Stimulated activated CD8-positive, alpha-beta memory T cell treated with anti-CD3 and anti-CD28 coated beads, Interleukin-12 subunit alpha, Interleukin-12 subunit beta, amount 100 ng/mL, for 4 hours (primary cell): ENCODE measurements at places on chromosomes 4 and X.
A peak's percentile ranks its signal among the peaks of the same experiment; 100 is the strongest.

GRCh38 chr4:125283707-125284279 is 31.0 kb upstream of the FAT4 start:
- no peak for DNase-seq

GRCh38 chr4:123409334-123409733 is 12.7 kb downstream of the SPRY1 start:
- DNase-seq, result no peak

DNA sequence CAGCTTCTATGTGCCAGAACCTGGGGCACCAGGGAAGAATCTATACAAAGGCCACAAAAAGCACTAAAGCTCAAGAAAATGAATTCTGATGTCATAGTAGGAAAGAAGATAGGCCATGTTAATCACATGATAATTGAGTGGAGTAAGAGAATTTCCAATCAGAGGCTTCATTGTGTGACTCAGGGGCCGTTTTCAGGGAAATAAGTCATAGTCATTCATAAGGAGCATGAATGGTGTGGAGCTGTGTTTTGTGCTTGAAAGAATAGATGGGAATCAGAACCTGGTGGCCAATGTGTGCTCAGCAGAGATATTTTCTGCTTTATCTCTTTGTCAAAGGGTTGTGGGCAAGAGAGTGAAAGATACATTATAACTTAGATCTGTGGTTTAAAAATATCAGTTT is 102.4 kb upstream of the ZDHHC15 start:
- DNase-seq, result no peak

GRCh38 chrX:37763400-37763799 is 16.5 kb upstream of the CYBB start:
- no peak for DNase-seq

GRCh38 chrX:97461763-97462162 is 578.1 kb downstream of the RPA4 start:
- no peak for DNase-seq

DNA sequence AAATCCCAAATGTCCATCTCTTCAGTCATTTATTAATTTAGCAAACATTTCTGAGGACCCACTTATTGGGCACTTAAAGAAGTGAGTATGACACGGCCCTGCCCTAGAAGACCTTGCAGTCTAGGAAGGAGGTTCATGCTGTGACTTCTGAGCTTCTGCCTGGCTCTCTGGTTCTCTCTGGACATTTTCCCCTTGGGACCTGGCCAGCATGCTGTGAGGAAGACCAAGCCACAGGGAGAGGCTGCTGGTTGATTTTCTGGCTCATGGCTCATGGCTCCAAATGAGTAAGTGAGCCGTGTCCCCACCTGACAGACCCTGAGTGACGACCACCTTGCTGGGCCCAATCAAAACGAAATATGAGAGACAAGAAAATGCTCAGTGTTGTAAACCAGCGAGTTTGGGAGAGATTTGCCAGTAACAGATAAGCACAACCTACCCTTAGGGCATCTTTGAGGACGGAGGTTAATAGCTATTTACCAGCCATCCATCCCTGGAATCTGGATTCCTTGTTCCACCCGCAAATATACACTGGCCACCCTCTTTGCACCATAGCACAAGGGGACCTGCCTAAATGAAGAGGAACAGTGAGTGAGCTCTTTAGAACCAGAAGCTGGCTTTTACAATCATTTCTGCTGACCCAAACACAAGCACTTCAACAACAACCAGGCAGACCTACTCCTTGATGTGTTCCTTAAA is 876 bp downstream of the MPP1 start:
- no peak for DNase-seq

- no peak for DNase-seq
Measured at GRCh38 chr4:187491286-187491685, 504.3 kb upstream of the ZFP42 start.

DNA sequence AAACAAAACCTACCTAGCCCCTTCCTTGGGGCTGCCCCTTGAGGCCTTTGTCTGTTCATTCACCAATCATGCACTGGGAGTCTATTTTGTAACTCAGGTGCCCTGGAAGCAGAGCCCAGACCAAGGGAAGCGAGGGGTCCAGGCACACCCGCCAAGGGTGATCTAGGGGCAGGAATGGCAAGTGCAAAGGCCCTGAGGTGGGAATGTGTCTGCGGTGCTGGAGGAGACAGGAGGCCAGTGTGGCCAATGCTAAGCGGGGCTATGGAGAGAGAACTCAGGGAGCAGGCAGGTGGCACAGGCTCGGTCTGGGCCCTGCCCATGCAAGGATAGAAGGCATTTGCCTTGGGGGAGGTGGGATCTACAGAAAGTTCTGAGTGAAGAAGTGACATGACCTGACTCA is 3.5 kb upstream of the SH3BP2 start:
- DNase-seq, result no peak

DNA sequence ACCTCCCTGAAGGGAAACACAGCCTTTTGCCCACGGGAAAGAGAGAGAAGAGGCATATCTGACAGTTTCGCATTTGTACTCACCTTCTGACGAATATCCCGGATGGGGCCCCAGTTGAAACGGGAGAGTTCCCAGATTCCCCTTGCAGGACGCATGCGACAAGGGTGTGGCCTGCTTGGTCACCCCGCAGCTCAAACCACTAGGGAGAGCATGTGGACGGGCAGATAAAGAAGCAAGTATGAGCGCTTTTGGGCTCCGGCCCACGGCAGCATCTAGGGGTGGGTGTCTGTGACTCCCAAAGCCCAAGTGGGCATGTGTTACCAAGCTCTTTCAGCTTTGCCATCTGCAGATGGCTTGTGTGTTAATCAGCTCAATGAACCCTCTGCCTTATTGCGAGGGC is 70.1 kb upstream of the MED14 start:
- DNase-seq, result no peak

- DNase-seq, result no peak
Measured at GRCh38 chr4:72340803-72341431, 228.1 kb downstream of the ADAMTS3 start.

DNA sequence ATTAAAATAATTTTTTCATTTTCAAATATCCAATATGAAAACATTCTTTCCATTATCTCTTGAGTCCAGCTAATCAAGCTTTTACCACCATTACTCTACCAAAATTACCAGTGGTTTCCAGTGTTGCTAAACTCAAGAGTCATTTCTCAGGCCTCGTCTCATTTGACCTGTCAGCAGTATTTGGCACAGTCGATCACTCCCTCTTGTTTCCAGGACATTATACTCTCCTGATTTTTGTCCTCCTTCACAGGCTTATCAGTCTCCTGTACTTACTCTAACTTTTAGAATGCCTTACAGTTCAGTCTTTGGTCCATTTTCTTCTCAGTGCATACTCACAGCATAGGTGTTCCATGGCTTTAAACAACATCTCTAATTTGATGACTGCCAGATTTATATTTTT is 11.6 kb downstream of the USP38 start:
- DNase-seq, result no peak

DNA sequence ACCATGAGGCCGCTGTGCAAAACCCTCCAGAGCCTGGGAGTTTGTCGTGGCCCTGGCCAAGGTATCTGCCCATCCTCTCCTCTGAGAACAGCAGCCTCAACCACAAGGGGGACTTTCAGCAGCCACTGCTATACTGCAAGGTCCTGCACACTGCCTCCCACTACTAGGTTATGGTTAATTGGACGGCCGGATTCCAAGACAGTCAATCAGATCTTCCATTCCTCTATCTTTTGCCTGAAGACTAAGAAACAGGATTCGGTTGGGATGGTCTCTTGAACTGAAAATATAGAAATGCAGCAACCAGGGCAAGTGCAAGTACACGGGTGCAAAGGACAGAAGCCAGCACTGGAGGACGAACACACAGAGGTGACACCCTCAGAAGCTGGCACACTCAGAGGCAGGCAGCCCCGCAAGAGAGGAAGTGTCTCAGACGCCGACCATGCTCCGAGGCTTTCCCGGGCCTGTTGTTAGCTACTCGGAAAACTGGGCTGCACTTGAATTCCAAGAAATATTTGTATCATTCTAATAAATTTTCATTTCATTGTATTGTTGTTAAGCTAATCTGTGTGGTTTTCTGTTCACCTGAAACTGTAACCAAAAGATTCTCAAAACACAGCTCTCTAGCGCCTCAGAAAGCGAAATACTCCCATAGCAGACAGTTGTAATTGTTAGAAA is 63.3 kb downstream of the AFAP1 start:
- DNase-seq, result peak; percentile 13

GRCh38 chrX:81489987-81490386 is 288.1 kb downstream of the SH3BGRL start:
- no peak for DNase-seq

DNA sequence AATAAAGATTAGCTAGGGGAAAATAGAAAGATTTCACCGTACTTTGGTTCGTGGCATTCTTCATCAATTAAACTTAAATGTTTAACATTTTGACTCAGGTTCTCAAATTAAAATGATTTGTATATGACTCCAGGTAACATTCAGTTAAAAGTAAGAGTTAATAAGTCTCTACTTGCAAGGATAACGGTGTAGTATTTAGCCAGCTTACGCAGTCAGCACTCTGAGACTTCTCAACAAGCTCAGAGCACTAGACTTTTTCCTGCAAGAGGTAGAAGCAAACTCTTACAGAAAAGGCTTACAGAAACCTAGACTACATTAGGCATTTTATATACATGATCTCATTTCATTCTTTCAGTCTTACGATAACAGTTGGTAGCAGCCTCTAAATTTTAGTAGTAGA is 96.4 kb upstream of the PPARGC1A start:
- no peak for DNase-seq

GRCh38 chr4:52038103-52038912 is at the start of gene SGCB:
TSS of gene SGCB (minus strand) at chr4:52038299. CDS start at chr4:52038259, 40 bp downstream.
- DNase-seq, result peak; percentile 61

- no peak for DNase-seq
Measured at GRCh38 chr4:155085843-155086530, 122.4 kb upstream of the NPY2R start.

GRCh38 chrX:154815274-154815818 is 10.1 kb upstream of the MPP1 start:
- no peak for DNase-seq

- no peak for DNase-seq
Measured at GRCh38 chr4:42904986-42905385, 12.5 kb downstream of the GRXCR1 start.

- DNase-seq, result no peak
Measured at GRCh38 chr4:7928711-7929110, 10.9 kb downstream of the AFAP1 start.

DNA sequence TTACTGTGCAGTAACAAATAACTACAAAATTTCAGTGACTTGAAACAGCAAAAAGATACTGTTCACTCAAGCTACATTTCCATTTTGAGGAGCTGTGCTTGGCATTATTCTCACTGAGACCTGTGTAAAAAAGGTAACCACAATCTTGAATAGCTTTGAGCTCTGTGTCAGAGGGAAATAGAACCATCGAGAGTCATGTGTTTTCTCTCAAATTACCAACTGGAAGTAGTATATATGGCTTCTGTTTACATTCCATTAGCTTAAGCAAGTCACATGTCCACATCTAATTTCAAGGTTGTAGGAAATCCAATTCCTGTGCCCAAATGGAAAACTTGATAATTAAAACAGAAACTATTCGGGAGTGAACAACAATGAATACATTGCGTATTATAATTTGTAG is 82.9 kb upstream of the BANK1 start:
- DNase-seq, result no peak

- DNase-seq, result no peak
Measured at GRCh38 chrX:50814701-50815100, 707 bp upstream of the SHROOM4 start.

GRCh38 chr4:6938237-6938636 is 28.6 kb downstream of the TBC1D14 start:
- DNase-seq, result no peak

GRCh38 chr4:47862297-47862696 is 24.4 kb upstream of the CORIN start:
- no peak for DNase-seq

DNA sequence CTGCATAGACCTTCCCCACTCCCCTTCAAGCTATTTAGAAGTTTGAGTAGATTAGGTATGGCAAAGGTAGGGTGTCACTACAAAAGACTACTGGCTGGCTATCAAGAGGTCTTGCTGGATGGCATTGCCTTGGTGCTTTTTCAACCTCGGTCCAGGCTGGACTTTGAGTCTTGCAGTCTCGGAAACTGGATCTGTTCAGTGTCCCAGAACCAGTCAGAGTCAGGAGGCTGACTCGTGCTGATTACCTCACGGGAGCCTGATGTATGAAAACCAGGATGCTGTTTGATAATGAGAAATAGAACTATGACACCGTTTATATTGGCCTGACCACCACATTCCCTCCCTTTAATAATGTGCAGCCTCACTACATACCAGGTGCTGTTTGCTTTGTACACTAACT is 2.7 kb upstream of the PHKA1 start:
- DNase-seq, result no peak

GRCh38 chr4:149140841-149141240 is 674.8 kb downstream of the IQCM start:
- no peak for DNase-seq

DNA sequence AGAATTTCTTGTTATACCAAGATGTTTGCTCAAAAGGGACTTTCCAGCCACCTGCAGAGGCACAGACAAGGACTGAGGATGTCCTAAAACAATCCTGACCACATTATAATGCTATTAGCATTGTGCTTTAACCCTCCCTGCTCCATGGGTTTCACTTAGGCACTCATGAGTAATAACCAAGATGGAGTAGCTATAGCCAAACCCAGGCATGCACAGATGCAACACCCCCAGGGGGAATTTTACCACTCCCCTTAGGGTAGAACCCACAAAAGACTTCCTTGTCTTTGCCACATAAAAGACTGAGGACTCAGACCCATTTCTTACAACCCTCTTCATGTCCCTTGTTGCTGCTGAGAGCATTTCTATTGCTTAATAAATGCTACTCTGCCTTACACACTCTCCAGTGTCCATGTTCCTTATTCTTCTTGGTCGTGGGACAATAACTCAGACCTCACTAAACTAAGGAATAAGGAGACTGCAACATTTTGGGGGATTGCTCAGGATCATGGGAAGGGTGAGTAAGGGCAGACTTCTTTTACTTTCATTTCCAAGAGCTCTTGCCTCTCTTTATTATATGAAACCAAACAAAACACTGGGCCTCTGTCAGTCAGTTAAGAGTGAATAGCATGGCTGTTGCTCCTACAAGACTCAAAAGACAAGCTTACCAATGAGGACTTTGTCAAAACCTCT is 103.5 kb downstream of the TECRL start:
- no peak for DNase-seq

DNA sequence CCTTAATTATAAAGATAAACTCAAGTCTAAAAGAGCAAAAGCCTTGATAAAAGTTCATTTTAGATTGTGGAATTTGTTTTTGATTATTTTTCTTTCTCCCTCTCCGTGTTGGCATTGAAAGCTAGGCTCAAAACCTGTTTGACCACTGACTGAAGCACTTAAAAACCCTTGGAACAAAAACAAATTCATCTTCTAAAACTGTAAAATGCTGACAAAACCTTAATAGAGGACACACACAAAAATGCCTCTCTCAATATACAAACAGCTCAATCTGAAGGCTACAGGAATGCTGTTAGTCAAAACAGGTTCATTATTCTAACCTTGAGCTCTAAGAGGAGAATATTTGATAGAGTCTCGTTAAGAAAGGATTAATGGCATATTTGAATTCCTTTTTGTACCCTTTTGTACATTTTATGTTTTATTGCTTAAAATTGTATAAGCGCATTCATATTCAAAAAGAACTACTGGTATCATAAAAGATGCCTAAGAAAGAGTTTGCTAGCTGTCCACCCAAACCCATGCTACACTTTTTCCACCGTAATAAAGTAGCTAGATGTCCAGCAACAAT is 74.3 kb upstream of the NAP1L5 start:
- DNase-seq, result no peak
